ENCODE measurements at places on chromosomes 1 and 21. TPM values are rescaled to one million over a fixed set of nuclear protein-coding genes. Genes with fewer than 3 reads are reported as not detected.

Gene NBPF4
- polyA plus RNA-seq = 0.15 TPM

Gene LRRC53
- polyA plus RNA-seq = 0.05 TPM

Gene CDK18
- 139 TPM for polyA plus RNA-seq

Gene KRTAP12-2
- polyA plus RNA-seq = not detected

Gene VANGL2
- 65.0 TPM for polyA plus RNA-seq

Gene RBP7
- 1.9 TPM for polyA plus RNA-seq

Gene FMOD
- 21.8 TPM for polyA plus RNA-seq

Gene CELA2A
- 0.72 TPM for polyA plus RNA-seq

Gene TSACC
- polyA plus RNA-seq = 1.7 TPM

Gene HOOK1
- polyA plus RNA-seq = 6.5 TPM

Gene FCGR3B
- polyA plus RNA-seq = 1.9 TPM

Gene VCAM1
- polyA plus RNA-seq = 39.4 TPM

Gene CFHR2
- not detected for polyA plus RNA-seq

Gene GON4L
- polyA plus RNA-seq = 42.2 TPM

Gene SH3D21
- polyA plus RNA-seq = 8.0 TPM

Gene RGS4
- polyA plus RNA-seq = 40.6 TPM

Gene KLHDC8A
- 56.8 TPM for polyA plus RNA-seq

Gene KRTAP10-7
- polyA plus RNA-seq = not detected

Gene NPHS2
- 2.6 TPM for polyA plus RNA-seq

All from spinal cord (tissue), 10 donors.